ENCODE measurements at places on chromosomes 4 and X.

DNA sequence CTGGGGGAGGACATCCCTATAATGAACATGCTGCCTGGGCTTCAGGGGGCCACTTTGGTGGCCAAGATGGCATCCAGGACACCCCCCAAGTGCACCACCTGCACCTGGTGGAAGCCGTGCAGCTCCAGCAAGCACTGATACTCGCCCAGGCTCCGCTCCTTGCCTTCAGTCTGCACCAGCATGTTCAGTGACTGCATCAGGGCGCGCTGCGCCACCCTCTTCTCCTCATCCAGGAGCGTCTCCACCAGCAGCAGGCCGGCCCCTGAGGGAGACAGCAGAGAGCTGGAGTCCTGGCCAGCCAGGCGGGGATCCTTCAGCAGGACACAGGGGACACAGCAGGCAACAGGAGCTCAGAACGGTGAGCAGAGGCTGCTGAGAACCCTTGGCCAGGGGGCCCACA is 11.3 kb upstream of the SLC25A6 start:
- no peak for DNase-seq

DNA sequence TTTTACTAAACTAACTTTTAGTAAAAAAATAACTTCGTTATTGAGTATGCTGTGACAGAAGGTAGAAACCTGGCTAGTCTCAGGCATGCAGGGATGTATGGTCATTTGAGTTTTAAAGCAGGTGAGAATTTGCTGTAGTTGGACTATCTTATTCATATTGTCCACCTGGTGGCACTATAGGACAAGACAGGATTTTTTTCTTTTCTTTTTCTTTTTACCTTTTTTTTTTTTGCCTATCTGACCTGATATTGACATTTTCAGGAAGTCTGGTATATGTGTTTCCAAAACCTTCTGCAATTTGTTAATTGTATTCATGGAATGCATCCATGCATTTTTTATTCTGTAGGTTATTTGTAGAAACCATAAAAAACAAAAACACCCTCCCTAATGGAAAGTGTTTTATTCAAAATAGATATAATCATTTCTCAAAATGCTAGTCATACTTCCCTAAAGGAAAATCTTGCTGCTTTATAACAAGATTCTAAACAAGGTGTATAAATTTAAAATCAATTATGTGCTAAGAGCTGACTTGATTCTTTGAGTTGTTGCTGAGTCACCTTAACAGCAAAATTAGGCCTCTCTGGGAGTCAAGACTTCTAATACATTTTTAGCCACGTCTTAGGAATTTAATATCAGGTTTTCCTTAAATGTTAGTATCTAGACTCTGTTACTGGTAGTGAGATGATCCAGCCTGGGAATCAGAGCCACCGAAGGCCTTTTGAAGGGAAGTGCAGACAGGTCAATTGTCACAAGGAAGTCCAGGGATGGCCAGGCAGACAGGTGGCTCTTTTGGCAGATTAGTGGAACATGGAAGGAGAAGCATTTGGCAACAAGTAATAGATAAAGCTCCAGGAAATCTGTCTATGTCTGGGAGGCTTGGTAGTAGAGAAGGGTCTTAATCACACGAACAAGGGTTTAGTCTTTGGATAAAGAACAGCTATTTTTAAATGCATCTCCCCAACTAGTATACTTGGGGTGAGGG is 201.3 kb upstream of the GNPDA2 start:
- DNase-seq: no peak

DNA sequence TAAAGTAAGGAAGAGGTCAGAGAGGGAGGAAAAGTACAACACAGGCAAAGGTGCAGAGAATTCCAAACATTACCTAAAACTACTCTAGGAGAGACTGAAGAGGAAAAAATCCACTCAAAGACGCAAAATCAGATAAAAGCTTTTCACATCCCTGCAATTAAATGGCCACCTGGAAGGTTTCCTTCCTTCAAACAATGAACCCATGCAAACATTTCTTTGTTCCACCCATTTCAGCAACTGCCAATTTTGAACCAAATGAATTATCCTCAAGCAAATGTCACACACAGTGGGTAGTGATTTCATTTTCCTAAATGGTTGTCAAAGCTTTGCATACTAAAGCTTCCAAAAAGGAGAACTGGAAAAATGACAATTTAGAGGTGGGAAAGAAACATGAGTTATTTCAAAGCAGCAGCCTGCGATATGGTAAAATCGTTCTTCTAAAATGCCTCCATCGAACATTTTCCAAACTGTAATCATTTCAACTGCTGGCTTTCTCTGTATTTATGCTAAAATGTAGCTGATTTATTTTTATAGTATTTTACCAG is 45.0 kb downstream of the APBB2 start:
- DNase-seq: no peak

GRCh38 chrX:129777218-129778030 is 2.3 kb upstream of the SASH3 start:
- DNase-seq: no peak

DNA sequence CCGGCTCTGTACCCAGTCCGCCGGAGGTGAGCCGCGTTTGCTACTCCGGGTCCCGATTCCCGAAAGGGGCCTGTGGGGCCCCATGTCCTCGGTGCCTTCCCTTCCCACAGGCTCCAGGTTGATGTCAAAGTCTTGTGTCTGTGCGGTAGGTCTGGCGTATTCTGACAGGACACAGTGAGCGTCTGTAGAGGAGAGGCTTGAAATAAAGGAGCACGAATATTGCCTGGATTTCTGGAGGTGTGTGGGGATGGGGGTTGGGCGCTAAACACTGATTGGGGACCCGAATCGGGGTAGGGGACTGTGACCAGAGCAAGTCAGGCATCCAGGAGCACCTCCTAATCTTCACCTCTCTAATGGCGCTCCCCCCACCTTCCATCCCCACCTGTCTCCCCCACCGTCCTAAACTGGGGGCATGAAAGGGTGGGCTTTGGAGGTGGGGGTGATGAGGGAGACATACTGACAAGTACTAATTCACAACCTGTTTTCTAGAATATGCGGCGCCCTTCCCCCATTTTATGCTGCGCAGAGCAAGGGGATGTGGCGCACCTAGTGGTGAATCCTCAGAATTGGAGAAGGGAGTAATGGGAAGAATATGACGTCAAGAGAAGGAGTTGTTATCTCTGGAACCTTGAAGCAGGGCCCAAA is 855 bp downstream of the GPRASP2 start:
- DNase-seq: peak; percentile 30

DNA sequence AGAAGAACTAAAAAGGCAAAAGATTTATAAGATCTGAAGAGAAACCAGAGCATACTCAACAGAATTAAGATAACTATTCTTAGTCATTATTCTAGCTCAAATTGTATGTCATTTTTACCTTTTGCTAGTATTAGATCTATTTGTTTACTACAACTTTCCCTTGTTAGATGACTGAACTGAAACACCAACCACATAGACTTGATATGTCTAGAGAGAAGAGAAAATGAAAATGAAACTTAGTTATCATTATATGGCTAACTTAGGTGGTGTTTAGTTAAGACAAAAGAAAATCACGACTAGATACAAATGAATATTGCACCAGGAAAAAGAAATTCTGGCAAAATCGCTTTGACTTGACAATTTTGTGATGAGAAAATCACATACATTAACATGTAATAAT is 690.8 kb downstream of the PCDH18 start:
- no peak for DNase-seq

- no peak for DNase-seq
Measured at GRCh38 chr4:148443512-148444295, 1.5 kb upstream of the NR3C2 start.

DNA sequence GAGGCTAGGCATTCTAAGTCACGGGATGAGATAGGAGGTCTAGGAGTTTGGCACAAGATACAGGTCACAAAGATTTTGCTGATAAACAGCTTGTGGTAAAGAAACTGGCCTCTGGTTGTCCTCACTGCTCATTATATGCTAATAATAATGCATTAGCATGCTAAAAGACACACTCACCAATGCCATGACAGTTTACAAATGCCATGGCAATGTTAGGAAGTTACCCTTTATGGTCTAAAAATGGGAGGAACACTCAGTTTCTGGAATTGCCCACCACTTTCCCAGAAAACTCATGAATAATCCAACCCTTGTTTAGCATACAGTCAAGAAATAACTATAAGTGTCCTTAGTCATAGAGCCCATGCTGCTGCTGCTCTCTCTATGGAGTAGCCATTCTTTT is 286.9 kb downstream of the ZNF674 start:
- DNase-seq: no peak

DNA sequence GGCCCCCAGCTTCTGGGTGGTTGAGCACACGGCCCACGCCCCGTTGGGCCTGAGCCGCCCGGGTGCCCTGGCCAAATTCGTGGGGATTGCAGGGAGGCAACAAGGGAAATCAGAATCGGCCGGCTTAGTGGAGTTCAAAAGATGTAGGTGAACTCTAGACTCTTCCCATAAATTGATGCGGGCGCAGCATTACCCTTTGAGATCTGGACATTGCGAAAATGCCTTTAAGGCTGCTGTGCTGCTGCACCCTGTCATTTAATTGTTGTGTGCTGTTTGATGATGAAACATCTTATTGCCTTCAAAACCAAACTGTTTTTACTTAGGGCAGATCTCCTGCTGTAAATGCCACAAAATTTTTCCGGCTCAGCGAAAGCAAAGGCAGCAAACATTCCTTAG is 409 bp upstream of the MPP1 start:
- DNase-seq: no peak

DNA sequence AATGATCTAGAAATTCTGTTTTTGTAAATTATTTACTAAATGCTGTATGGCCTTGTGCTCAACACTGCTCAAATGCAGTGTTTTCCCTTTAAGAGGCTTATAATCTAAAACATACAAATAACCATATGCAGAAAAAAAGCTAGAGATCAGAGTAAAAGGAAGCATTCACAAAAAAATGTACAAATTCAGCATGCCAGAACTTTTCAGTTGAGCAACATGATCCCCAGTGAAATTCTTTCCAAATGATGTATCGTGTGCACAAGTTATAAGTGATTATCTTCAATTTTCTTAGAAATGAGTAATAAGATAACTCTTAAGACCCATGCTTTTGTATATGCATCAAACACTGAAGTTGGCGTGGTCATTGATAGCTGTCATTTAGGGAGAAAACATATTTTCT is 5.0 kb downstream of the GPC3 start:
- DNase-seq: no peak

DNA sequence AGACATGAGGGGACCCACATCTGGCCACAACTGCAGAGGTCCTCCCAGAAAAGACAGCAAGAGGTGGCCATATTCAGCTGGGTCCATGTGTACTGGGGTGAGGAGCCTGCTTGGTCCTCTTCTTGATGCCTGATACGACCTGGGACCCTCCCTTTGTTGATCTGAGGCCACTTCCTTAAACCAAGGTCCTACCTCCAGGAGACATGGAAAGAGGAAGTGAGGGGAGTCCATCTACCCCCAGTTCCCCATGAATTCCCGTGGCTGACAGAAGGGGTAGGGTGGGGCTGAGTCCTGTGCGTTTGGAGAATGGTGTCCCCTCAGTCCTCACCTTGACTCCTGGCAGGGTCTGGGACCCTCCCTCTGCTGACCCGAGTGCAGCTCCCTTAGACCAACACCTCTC is 2.1 kb downstream of the MAGEA10 start:
- DNase-seq: no peak

DNA sequence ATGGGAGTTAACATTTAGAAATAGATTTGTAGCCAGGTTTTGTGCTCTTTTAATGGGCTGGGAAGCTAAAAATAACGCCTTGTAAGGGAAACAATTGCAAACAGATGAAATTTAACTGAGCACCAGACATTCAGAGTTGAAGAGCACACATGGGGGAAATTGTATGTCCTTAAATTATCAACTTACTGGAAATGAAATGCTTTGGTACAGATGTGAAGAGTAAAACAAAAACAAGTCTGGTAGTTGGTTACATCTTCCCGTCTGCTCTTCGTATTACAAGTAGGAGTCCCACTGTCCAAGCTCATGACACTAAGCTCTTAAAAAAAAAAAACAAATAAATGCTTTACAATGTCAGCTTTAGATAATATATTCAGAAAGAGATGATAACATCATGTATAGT is 59.5 kb upstream of the RPA4 start:
- no peak for DNase-seq

DNA sequence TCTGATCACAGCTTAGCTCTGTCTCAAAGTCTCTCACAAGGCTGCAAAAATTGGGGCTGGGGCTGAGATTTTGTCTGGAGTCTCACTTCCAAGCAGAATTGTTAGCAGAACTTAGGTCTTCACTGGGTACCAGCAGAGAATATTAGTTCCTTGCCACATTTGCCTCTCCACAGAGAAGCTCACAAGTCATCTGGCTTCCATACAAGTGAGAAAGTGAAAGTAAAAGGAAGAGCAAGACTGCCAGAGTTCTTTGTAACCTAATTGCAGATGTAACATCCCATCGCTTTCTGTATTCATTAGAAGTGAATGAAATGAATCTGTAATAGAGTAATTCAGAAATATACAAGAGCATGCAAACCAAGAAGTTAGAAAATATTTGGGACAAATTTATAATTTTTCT is 624.1 kb upstream of the GNPDA2 start:
- no peak for DNase-seq

DNA sequence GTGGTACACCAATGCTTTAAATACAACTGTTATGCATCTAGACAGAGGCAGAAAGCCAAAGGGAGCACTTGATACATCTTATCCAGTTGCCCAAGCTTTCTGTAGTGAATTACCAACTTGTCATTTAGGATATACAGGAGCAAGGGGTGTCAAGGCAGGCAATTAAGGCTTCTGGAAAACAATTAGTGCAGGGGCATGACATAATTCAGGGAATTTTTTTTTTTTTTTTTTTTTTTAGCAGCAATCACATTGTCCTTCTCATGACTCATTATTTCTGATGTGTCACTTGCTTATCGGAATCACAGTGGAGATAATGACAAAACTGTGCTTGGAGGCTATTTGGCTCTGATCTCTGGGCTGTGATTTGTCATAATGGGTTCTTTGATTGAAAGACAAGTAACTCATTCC is 259.5 kb downstream of the ARHGAP24 start:
- DNase-seq: no peak

DNA sequence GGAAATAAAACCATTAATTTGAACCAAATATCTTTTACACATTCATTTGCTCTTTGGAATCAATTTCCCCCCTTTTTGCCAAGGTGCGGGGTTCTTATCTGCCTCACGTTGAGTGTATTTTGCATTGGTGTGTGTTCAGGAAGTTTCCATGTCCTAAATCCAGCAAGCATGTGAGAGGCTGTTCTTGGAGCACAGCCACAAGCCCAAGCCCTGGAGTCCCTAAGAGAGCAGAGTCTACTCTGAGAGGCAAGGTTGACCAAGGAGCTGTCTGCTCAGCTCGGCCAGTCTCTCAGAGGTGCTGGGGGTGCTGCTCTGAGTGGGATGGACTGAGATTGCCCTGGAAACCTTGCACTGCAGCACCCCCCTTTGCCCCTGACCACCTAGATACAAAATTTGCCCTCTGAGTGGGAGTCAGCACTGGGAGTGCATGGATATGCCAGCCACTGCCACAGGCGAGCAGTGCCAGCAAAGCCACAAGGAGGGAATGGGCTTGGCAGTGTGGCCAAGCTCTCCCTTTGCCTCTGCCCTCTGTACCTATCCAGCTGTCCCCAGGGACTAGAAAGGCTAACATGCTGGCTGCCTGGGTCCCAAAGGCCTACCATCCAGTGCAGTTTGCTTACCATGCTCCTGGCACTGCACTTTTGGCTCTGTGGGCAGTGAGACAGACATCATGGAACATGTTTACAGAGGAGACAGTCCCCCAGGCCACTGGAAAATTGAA is 20.5 kb upstream of the FAM193A start:
- DNase-seq: no peak

Measured in occipital lobe (tissue), 3 donors.